ENCODE measurements at places on chromosomes 2 and 18.
A peak's percentile ranks its signal among the peaks of the same experiment; 100 is the strongest.

DNA sequence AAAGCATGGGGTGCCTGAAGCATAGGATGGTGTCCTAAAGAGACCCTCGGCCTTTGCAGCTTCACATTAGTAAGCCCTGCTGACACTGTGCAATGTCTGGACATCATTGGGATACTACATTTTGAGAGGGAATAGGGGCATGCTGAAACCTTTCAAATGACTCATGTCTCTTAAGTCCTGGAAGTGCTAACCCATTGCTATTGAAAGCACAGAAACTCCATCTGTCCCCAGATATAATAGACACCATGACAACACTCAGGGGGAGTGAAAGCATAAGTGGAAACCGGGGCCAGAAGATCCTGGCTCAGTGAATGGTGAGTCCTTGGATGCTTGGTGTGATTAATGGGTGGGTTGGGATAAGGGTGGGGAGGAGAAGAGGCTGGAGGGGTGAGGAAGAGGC is 595.5 kb upstream of the ID2 start:
- no peak for DNase-seq

GRCh38 chr18:67133669-67134068 is 382.9 kb downstream of the DSEL start:
- no peak for DNase-seq

- no peak for DNase-seq
Measured at GRCh38 chr2:136392897-136393505, 275.1 kb upstream of the CXCR4 start.

GRCh38 chr2:149906886-149907285 is 319.3 kb upstream of the MMADHC start:
- no peak for DNase-seq

GRCh38 chr18:49020621-49021021 is 69.9 kb upstream of the SMAD7 start:
- no peak for DNase-seq

- no peak for DNase-seq
Measured at GRCh38 chr2:181138816-181139215, 158.4 kb downstream of the UBE2E3 start.

GRCh38 chr2:142495141-142495540 is 364.3 kb upstream of the LRP1B start:
- DNase-seq: no peak

- no peak for DNase-seq
Measured at GRCh38 chr2:95539836-95540235, 52.0 kb upstream of the TRIM43 start.

DNA sequence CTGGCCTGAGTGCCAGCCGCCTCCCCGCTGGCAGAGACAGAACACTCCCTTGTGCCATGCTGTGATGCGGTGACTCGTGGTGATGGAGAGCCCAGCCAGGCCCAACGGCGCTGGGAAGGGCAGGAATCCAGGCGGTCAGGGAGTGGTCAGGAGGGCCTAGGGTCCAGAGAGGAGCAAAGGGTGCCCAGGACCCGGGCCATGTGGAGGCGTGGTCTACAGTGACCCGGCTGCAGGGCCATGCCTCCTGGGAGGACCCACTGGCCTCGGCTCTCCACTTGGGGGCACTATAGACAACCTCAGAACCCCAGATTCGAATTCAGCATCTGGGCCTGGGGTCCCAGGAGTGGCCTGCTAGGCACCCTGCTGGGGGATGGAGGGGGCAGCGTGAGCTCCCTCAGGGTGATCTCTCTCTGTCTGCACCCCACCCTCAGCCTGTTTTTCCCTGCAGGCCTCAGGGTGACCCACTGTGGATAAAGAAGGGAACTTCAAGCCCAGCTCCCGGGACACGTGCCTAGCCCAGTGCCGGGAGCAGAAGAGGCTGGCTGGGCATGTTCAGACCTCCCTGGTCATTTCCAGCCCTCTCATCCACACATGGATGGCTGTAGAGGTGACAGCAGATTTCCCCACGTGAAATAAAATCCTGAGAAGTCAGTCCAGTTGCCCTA is 13.0 kb downstream of the AMER3 start:
- DNase-seq: no peak

- DNase-seq: no peak
Measured at GRCh38 chr18:13410471-13410870, 191.9 kb downstream of the LDLRAD4 start.

DNA sequence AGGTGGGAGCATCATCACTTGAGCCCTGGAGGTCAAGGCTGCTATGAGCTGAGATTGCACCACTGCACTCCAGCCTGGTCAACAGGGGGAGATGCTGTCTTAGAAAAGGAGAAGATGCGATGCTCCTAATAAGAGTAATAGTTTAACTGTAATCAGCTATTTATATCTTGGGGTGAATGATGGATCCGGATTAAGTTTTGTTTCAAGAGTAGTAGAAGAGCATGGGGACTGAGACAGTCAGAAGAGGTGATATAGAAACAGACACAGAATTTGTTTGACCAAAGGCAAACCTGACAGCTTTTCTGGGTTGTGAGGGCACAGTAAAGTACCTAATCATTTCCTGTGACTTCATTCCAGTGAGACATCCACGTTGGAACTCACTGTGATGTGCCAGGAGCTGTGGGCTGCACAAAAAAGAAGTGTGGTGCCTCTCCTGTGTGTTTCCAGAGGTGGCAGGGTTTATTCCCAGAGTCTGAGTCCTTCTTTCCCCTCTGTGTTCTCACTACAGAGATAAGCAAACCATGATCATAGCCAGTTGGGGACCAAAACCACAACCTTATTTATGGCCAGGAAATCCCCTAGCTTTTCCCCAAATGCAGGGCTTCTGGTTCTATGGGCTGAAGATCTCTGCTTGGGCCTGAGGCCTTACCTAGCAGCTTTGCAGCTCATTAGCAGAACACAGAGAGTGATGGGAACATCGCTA is 113.7 kb downstream of the XRCC5 start:
- no peak for DNase-seq

DNA sequence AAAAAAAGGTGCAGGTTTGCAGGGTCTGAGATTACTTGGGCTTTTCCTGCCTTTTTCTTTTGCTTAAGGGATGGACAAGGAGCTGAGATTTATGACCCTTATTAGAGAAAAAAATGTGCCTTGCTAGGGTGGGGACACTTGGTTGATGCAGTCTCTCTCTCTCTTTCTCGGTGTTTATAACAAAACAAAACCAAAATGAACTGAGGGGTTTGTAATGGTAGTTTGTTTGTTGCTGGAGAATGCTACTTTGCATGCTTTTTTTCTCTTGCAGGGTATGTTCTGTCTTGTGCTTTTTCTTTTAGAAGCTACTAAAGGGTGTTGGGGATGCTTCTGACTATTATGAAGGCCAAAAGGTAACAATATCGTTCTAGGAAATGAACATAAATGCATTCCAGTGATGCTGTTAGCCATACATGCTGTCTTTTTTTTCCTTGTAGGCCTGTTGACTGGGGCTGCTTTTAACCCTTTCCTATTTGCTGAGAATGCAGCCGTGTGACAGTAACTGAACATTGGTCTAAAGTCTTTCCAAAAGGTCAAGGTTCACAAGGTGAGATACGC is 435 bp downstream of the ZNF532 start:
- no peak for DNase-seq

DNA sequence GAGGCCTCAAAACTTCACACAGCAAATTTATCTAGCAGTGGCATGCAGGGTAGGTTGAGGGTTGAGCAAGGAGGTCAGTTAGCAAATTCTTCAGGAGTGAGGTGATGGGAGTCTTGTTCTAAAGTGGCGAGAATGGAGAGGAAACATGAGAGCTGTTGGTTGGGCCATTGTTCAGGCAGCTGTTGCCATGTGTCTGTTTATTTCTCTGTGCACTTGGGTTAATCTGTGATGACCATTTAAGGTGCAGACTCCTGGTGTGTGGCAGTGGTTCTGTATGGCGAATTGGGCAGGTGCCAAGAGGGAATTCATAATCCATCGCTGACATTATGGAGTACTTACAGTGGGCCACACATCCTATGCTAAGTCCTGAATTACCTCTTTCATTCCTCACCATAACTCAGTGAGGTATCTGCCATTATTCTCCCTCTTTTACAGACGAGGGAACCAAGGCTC is 30.4 kb downstream of the TMEM178A start:
- peak; percentile 6 for DNase-seq

DNA sequence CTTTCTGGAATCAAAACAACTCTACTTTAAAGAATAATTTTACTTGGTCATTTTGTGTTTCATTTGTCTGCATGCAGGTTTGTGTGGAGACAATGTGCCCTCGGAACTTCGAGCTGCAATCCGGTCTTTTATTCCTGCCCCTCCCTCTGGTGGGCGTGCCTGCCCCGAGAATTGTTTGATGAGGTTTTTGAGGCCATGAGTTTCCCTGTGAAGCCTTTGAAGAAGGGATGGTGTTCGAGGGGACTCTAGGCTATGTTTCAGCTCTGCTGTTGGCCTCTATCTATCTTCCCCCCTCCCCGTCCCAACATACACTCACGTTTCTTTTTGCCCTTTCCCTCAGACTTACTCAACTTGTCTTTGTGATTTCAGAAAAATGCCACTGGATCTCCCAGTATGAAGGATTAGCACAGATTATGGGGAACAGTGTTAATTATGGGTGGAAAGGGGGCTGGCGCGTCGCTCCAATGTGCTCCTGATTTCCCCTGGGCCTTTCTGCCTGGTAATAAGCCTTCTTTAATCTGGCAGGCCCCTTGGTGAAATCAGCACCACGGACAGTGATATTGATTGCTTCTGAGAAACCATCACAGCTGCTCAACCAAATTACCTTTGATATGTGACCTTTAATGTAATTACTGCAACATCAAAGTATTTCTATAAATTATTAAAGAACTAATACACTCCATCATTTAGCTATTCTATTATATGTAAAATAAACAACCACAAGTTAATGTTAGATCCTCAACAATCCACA is 82.2 kb downstream of the CELF4 start:
- peak; percentile 54 for DNase-seq

- no peak for DNase-seq
Measured at GRCh38 chr2:184534986-184535385, 63.3 kb upstream of the ZNF804A start.

GRCh38 chr2:234286118-234286598 is 210.7 kb downstream of the ARL4C start:
- DNase-seq: no peak

GRCh38 chr2:200622106-200622505 is 36.3 kb downstream of the AOX1 start:
- DNase-seq: no peak

DNA sequence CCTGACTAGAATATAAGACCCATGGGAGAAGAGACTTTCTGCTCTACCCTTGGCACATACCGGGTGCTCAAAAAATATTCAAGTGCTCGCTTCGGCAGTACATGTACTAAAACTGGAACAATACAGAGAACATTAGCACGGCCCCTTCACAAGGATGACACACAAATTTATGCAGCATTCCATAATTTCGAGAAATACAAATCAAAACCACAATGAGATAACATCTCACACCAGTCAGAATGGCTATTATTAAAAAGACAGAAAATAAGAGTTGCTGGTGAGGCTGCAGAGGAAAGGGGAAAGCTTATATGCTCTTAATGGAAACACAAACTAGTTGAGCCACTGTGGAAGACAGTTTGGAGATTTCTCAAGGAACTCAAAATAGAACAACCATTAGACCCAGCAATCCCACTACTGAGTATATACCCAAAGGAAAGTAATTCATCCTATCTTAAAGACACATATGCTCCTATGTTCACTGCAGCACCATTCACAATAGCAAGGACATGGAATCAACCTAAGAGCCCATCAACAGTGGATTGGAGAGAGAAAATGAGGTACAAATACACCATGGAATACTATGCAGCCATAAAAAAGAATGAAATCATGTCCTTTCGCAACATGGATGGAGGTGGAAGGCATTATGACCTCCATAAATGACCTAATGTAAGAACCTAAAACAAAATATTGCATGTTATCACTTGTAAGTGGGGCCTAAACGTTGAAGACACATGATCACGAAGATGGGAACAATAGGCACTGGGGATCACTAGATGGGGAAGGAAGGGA is 71.6 kb upstream of the CYP1B1 start:
- no peak for DNase-seq

DNA sequence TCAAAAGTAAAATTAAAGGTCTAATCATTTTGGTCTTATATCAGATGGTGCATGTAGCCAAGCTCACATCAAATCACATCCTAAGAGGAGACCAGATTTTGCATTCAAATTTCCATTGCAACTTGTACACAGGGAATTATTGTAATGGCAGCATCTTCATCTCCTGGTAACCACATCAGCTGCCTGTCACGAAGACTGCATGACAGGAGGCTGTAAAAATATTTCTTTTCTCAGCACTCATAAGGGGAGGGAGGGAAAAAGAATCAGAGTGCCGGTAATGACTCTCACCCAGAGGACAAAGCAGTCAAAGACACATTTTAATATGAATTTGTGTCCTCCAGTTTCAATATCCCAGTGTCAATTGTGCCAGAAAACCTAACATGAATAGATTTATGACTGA is 216.7 kb downstream of the TMEM163 start:
- DNase-seq: no peak

DNA sequence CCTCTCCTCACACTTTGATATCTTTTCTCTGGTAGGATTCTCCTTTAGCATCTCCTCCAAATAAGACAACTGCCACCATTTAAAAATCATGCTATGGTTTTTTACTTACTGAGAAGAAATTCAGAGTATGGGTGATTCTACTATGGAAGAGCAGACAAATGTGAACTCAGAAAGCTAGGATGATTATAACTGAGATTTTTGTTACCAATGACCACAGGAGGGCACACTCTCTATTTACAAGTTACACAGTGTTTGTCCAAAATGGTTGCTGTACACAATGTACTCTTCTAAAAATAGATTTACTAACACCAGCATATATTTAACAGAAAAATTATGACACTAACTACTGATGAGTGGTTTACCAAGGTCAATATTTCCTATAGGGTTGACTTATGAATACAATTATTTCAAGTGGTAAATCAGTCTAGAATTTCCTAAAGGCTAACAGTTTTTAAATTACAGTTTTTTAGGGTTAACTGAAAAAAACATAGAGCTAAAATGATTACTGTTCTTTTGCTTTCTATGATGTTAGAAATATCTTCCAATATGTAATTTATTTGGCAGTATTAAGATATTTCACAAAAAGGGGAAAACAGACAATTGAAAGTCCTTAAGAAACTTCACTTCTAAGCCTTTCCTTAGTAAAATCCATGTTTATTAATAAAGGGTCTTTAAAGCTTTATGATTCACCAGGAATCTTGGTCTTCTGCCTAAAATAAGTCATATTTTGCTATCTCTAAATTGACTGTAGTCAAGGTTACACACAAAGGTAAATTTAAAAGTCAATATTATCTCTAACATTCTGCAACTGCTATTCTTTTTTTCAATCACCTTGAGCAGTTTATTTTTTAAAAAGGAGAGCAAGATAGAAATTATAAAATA is 57.2 kb downstream of the MAP4K3 start:
- peak; percentile 14 for DNase-seq

Data from endothelial cell (in vitro differentiated cells).